Upper lobe of right lung (tissue), 1 donor: ENCODE measurements at places on chromosomes 16 and 17.

DNA sequence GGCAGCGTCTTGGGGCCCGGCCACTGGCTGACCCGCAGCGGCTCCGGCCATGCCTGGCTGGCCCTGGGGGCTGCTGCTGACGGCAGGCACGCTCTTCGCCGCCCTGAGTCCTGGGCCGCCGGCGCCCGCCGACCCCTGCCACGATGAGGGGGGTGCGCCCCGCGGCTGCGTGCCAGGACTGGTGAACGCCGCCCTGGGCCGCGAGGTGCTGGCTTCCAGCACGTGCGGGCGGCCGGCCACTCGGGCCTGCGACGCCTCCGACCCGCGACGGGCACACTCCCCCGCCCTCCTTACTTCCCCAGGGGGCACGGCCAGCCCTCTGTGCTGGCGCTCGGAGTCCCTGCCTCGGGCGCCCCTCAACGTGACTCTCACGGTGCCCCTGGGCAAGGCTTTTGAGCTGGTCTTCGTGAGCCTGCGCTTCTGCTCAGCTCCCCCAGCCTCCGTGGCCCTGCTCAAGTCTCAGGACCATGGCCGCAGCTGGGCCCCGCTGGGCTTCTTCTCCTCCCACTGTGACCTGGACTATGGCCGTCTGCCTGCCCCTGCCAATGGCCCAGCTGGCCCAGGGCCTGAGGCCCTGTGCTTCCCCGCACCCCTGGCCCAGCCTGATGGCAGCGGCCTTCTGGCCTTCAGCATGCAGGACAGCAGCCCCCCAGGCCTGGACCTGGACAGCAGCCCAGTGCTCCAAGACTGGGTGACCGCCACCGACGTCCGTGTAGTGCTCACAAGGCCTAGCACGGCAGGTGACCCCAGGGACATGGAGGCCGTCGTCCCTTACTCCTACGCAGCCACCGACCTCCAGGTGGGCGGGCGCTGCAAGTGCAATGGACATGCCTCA, 773 bp downstream of the NTN3 start:
- H3K36me3 ChIP-seq = no peaks in the 10 kb centered on the region
- peaks cover 45% of the 10 kb centered on the region for H3K27me3 ChIP-seq
- no peak overlapping the region for H3K4me3 ChIP-seq
- no peak for DNase-seq
- peaks cover 47% of the 10 kb centered on the region for H3K4me1 ChIP-seq

DNA sequence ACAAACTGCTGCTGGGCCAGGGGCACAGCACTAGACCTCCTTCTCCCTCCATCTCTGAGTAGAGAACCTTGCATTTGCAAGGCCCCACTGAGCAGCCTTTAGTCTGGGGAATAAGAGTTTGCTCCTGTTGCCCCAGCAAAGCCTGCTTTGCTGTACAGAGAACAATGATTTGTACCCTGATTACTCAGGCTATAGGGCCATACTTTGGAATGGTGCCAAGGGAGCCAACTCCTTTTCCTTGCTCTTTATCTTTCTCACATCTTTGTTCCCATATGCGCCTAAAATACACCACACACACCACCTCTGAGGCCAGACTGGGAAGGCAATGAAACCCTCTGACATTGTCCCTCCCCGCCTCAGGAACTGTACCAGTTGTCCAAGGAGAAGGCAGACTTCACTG, 21.2 kb downstream of the LIG3 start:
- H3K4me3 ChIP-seq = no peak overlapping the region
- H3K36me3 ChIP-seq = peaks cover 49% of the 10 kb centered on the region
- no peaks in the 10 kb centered on the region for H3K27me3 ChIP-seq
- no peak overlapping the region for H3K27ac ChIP-seq
- peaks cover 13% of the 10 kb centered on the region for H3K4me1 ChIP-seq

- no peak overlapping the region for H3K4me3 ChIP-seq
- H3K36me3 ChIP-seq = no peaks in the 10 kb centered on the region
- no peak overlapping the region for H3K27ac ChIP-seq
- no peaks in the 10 kb centered on the region for H3K4me1 ChIP-seq
- no peak for DNase-seq
These were observed 20.8 kb downstream of the CRYM start for GRCh38 chr16:21257284-21257683.

GRCh38 chr16:86496929-86497461, 13.3 kb upstream of the FOXF1 start:
- DNase-seq = no peak
- H3K4me3 ChIP-seq = peak overlapping the region; percentile 35
- H3K27me3 ChIP-seq = peaks cover 95% of the 10 kb centered on the region
- H3K36me3 ChIP-seq = no peaks in the 10 kb centered on the region
- peak overlapping the region; percentile 60 for H3K27ac ChIP-seq

DNA sequence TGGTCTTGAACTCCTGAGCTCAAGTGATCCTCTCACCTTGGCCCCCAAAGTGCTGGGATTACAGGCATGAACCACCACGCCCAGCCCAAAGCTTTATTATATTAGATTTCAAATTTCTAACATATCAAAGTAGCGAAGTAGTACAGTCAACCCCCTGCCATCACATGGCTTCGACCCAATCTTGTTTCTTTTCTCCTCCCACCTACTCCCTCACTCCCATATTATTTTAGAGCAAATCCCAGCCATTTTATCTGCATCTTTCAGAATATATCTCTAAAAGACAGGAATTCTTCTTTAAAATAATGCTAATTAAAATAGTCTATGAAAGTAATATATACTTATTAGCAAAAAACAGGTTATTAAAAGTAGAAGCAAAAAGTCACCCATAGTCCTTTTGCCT, 893 bp downstream of the IGSF6 start:
- H3K4me1 ChIP-seq = peaks cover 28% of the 10 kb centered on the region
- DNase-seq = no peak
- H3K36me3 ChIP-seq = peaks cover 19% of the 10 kb centered on the region
- H3K27me3 ChIP-seq = no peaks in the 10 kb centered on the region

DNA sequence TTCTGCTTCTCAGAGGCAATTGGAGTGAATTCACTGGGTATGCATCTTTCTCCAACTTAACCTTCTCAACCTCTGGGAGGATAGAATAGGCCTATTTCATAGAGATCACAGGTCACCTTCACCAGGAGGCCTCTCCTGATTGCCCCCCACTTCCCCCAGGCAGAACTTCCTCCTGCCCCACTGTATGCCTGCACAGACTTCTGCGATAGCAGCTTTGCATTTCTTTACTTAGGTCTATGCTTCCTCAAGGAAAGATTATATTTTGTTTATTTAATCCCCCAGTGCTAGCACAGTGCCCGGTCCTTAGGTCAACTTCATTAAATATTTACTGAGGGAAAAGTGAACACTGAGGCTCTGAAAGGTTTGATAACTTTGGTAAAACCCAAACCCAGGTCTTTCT, 19.9 kb downstream of the MYO18A start:
- no peaks in the 10 kb centered on the region for H3K27me3 ChIP-seq
- H3K27ac ChIP-seq = no peak overlapping the region
- no peak overlapping the region for H3K4me3 ChIP-seq
- H3K4me1 ChIP-seq = peaks cover 53% of the 10 kb centered on the region
- DNase-seq = no peak

DNA sequence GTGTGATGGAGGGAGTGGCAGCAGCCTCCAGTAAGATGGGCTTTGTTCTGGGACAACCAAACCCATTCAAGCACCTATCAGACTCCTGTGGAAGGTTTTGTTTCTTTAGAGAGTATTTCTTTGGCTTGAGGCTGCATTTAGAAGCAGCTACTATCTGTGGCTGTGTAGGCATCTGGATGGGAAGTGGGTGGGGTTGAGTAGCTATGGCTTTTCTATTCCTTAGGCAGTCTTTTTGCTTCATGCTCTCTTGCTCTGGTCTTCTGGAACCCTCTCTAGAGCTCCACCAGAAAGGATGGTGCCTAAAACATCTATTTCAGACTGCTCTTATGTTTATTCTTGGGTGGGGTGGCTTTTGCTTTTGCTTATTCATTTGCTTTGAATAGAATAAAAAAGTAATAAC, 19.9 kb downstream of the TNRC6A start:
- peaks cover 60% of the 10 kb centered on the region for H3K4me1 ChIP-seq
- H3K36me3 ChIP-seq = no peaks in the 10 kb centered on the region
- no peaks in the 10 kb centered on the region for H3K27me3 ChIP-seq
- H3K27ac ChIP-seq = no peak overlapping the region
- DNase-seq = no peak
- no peak overlapping the region for H3K4me3 ChIP-seq

- no peaks in the 10 kb centered on the region for H3K4me1 ChIP-seq
- H3K36me3 ChIP-seq = no peaks in the 10 kb centered on the region
- H3K4me3 ChIP-seq = no peak overlapping the region
- no peaks in the 10 kb centered on the region for H3K27me3 ChIP-seq
- no peak overlapping the region for H3K27ac ChIP-seq
These were observed 32.8 kb downstream of the GPT2 start for GRCh38 chr16:46916980-46917379.

DNA sequence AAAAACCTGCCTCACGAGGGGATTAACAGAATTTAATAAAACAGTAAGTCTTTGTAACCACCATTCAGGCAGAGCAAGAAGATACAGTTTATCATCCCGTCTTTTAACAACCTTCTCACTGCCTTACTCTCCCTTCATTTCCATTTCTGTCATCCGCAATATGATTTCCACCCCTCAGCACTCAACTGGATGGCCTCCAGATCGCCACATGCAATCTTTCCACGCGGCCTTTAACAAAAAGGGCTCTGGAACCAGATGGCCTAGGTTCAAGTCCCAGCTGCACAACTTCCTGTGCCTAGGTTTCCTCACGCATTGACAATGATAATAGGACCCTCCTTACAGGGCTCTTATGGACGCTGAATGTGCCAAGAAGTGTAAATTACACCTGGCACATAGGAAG, 103.6 kb downstream of the GAS7 start:
- peaks cover 8% of the 10 kb centered on the region for H3K4me1 ChIP-seq
- no peaks in the 10 kb centered on the region for H3K36me3 ChIP-seq
- H3K4me3 ChIP-seq = no peak overlapping the region

DNA sequence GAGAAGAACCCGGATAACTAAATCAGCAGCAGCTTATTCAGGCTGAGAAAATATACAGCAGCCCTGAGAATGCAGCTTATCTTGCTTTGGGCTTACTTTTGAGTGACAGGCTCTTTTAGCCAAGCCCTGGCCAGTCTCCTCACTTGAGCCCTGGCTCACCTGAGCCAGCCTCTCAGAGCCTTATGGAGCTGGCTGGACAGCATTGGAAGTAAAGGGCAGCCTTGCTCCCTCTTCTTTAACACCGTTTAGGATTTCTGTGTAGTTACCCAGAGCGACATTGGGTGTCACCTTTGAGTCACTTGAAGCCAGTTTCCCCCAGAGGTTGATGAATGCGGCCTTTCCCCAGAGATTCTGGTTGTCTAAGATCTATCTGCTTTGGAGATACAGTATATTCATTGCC, 7.7 kb upstream of the NPIPB2 start:
- DNase-seq = peak; percentile 68
- no peak overlapping the region for H3K27ac ChIP-seq
- H3K4me3 ChIP-seq = no peak overlapping the region
- H3K36me3 ChIP-seq = no peaks in the 10 kb centered on the region
- no peaks in the 10 kb centered on the region for H3K27me3 ChIP-seq
- H3K4me1 ChIP-seq = no peaks in the 10 kb centered on the region

DNA sequence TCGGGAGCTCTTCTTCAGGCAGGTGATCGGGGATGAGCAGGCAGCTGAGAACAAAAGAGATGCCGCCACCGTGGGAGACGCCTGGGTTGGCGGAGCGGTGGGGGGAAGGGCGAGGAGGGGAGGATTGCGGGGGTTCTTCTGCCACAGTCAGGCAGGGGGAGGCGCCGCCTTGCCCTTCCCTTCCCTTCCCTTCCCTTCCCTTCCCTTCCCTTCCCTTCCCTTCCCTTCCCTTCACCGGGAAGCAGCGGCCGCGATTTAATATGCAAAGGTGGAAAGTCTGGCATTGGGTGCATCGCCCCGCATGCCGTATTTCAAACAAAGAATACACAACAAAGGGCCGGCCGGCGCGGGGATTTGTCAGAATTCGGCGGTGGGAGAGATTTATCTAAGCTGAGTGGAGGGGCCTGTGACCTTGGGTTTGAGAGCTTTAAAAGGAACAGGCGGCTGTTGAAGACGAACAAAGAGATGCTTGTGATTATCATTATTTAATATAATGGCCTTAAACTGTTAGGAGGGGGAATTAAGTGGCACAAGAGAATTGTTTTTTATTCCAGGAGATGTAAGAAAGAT, 262.3 kb upstream of the TNRC6C start:
- no peaks in the 10 kb centered on the region for H3K36me3 ChIP-seq
- H3K4me1 ChIP-seq = no peaks in the 10 kb centered on the region
- peak; percentile 6 for DNase-seq
- H3K27me3 ChIP-seq = peaks cover 53% of the 10 kb centered on the region

DNA sequence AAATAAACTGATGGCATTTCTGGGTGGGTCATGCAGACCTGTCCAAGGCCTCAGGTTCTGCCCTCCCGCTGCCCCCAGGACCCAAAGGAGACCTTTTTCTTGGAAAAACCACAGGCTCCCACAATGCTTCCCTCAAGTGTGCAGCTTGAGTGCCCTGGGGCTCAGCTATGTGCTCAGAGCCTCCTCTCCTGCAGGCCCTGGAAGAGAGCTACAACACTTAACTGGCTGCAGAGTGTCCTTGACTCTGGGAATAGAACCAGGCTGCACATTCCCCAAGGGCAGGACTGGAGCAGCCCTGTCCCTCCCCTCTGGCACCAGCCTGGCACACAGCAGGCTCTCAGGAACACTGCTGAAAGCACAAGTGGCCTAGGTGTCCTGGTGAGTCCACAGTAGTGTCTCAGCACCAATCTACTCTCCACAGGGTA, 4.8 kb upstream of the SREBF1 start:
- peak overlapping the region; percentile 100 for H3K27ac ChIP-seq
- H3K4me1 ChIP-seq = peaks cover 67% of the 10 kb centered on the region
- H3K36me3 ChIP-seq = no peaks in the 10 kb centered on the region

DNA sequence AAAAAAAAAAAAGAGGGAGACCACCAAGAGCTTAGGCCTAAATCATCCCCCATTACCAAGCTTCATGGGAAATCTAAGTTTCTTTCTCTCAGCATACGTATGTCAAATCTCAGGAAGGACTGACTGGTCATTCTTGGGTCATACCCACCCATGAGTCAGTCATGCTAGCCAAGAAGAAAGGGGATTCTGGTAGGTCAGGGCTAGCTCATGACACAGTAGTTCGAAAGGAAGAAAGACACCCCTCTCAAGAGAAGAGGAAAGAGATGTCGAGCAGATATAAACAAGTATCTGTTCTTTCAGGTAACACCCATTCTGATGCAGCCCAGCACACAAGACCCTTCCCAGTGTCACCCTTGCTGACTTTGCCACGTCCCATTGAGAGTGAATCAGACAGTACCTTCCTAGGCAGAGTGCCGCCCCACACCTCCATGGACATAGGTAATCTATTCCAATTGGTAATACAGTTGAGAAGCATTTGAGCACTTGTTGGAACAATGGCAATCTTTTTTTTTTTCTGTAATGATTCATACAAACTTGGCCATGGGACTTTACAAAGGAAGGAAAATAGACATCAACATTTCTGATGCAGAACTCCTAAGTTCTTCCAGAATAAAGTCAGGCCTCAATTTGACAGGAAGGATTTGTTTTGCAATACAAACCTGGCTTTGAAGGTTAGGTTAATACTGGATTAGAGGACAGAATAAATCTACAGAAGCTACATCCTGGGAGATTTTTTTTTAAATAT, 38.2 kb downstream of the COPRS start:
- H3K4me1 ChIP-seq = no peaks in the 10 kb centered on the region
- H3K36me3 ChIP-seq = no peaks in the 10 kb centered on the region
- no peak overlapping the region for H3K27ac ChIP-seq
